ENCODE measurements at places on chromosomes 13 and 19.

- peak; percentile 66 for DNase-seq
- peak overlapping the region; percentile 77 for H3K27ac ChIP-seq
- H3K27me3 ChIP-seq, result peaks cover 10% of the 10 kb centered on the region
- H3K36me3 ChIP-seq, result no peaks in the 10 kb centered on the region
- peak overlapping the region; percentile 84 for H3K4me3 ChIP-seq
Measured at GRCh38 chr19:45882652-45883585, 3.0 kb downstream of the IRF2BP1 start.

GRCh38 chr13:29702912-29703351, 107.4 kb upstream of the SLC7A1 start:
- DNase-seq, result no peak
- H3K4me1 ChIP-seq, result no peaks in the 10 kb centered on the region
- no peaks in the 10 kb centered on the region for H3K36me3 ChIP-seq
- no peak overlapping the region for H3K4me3 ChIP-seq
- H3K27ac ChIP-seq, result peak overlapping the region; percentile 5

- no peaks in the 10 kb centered on the region for H3K36me3 ChIP-seq
- no peak overlapping the region for H3K4me3 ChIP-seq
- no peak for DNase-seq
- H3K27me3 ChIP-seq, result peaks cover 27% of the 10 kb centered on the region
Measured at GRCh38 chr13:110332750-110333149, 25.7 kb downstream of the COL4A2 start.

DNA sequence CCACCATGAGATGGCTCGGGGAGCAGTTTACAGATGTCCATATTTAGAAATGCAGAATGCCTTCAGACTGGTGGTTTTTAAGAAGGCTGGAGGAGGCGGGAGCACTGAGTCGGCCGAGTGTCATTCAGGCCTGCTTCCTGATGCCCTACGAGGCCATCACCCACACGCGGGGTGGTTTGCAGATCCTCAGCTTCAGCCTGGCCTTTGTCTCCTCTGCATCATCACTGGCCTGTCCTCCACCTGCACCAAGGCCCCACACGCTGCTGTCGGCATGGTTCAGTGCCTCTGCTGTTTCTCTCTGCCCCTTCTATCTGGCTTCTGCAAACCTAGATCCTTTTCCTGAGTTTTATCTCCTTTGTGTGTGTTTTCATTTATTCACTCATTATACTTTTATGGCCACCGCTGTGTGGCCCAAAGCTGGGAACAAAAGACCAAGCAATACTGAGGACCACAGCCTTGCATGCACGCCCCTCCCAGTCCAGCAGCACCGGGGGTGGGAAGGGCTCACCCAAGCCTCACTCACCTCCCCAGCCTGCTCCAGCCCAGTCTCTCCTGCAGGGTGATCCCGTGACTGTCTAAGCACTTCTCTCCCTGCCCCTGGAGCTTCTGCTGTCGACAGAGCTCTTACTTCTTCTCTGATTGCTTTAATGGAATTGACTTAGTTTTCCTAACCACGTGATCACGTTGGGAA, 240.8 kb downstream of the TEX29 start:
- DNase-seq, result no peak
- peaks cover 2% of the 10 kb centered on the region for H3K27me3 ChIP-seq
- H3K4me3 ChIP-seq, result no peak overlapping the region
- H3K4me1 ChIP-seq, result peaks cover 5% of the 10 kb centered on the region
- H3K27ac ChIP-seq, result no peak overlapping the region

GRCh38 chr13:44368599-44369368, 4.8 kb upstream of the SERP2 start:
- H3K27ac ChIP-seq, result no peak overlapping the region
- peaks cover 11% of the 10 kb centered on the region for H3K4me1 ChIP-seq
- no peak for DNase-seq
- peaks cover 8% of the 10 kb centered on the region for H3K27me3 ChIP-seq
- no peak overlapping the region for H3K4me3 ChIP-seq

- no peak overlapping the region for H3K4me3 ChIP-seq
- no peaks in the 10 kb centered on the region for H3K27me3 ChIP-seq
- no peak overlapping the region for H3K27ac ChIP-seq
- no peak for DNase-seq
- H3K4me1 ChIP-seq, result peaks cover 26% of the 10 kb centered on the region
Measured at GRCh38 chr13:31213651-31214289, 14.0 kb downstream of the B3GLCT start.

- peak overlapping the region; percentile 96 for H3K27ac ChIP-seq
- no peak for DNase-seq
- H3K27me3 ChIP-seq, result no peaks in the 10 kb centered on the region
- peak overlapping the region; percentile 95 for H3K4me3 ChIP-seq
- H3K36me3 ChIP-seq, result peaks cover 17% of the 10 kb centered on the region
Measured at GRCh38 chr19:40442328-40443130, 1.6 kb downstream of the SERTAD3 start.

DNA sequence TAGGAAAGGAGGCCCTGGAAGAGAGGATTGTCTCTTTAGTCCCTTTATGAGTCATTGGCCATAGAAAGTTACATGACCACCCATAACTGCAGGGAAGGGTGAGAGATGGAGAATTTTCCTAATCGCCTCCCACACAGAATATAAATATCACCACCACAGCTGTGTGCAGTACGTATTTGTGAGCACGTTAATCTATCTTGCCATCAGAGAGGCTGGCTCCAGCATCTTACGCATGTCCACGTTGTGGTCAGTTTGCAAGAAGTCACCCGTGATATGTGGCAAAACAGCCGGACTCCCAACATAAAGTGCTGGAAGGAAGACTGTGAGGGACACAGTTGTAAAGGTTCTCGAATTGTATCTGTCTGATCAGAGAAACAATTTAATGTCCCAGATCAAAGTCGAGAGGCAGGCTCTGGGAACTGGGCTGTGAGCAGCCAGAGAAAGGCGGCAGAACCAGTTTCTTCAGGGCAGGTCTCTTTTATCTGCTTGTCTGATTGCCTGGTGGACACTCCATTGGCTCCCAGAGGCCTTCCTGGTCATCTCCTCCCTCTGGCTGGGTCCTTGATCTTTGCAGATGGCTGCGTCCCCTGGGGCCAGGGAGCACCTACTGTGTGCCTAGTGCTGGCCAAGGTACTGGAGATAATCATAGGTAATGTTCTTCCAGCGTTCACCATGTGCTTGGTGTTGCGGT, 74.9 kb downstream of the SIPA1L3 start:
- no peak overlapping the region for H3K4me3 ChIP-seq
- H3K27ac ChIP-seq, result no peak overlapping the region
- no peaks in the 10 kb centered on the region for H3K36me3 ChIP-seq
- no peaks in the 10 kb centered on the region for H3K27me3 ChIP-seq

- H3K4me3 ChIP-seq, result no peak overlapping the region
- no peaks in the 10 kb centered on the region for H3K27me3 ChIP-seq
- DNase-seq, result no peak
- H3K27ac ChIP-seq, result no peak overlapping the region
Measured at GRCh38 chr13:111241862-111242261, 78.6 kb upstream of the TEX29 start.

- H3K4me1 ChIP-seq, result no peaks in the 10 kb centered on the region
- H3K27me3 ChIP-seq, result no peaks in the 10 kb centered on the region
- no peaks in the 10 kb centered on the region for H3K36me3 ChIP-seq
- DNase-seq, result no peak
- no peak overlapping the region for H3K27ac ChIP-seq
Measured at GRCh38 chr13:49836516-49836915, 44.0 kb upstream of the KPNA3 start.

GRCh38 chr19:35039881-35040825, 1.4 kb upstream of the HPN start:
- peaks cover 46% of the 10 kb centered on the region for H3K4me1 ChIP-seq
- H3K27me3 ChIP-seq, result peaks cover 6% of the 10 kb centered on the region
- H3K36me3 ChIP-seq, result no peaks in the 10 kb centered on the region
- peak overlapping the region; percentile 40 for H3K27ac ChIP-seq
- no peak for DNase-seq

DNA sequence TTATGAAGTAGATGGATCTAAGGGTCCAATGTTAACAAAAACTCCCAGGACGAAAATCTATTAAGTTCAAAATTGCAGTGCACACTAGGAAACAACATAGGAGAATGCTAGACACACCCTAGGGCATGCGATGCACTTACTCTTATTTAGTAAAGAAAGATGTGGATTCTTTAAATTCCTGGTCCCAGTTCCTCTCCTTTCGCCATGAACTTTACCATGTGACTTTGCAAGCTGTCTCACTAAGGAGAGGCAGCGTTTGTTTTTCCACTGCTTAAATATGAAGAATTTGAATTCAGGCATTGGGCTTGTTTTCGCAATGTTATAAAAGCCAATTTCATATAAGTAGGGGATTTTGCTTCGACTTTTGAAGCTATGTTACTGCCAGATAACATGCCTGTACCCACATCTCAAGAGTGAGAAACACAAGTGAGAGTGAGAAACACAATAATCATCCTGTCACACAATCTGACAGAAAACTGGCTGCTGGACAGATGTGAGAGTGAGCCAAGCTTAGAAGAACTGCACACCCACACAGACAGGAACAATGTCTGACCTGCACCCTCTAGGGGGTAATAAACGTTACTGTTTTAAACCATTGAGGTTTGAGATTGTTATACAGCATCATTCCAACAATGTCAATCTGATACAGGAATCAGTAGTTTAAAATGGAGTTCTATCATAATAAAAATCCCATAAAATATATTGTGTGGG, 1308.4 kb downstream of the SLITRK5 start:
- H3K27me3 ChIP-seq, result no peaks in the 10 kb centered on the region
- no peaks in the 10 kb centered on the region for H3K36me3 ChIP-seq
- DNase-seq, result peak; percentile 41
- no peak overlapping the region for H3K27ac ChIP-seq

DNA sequence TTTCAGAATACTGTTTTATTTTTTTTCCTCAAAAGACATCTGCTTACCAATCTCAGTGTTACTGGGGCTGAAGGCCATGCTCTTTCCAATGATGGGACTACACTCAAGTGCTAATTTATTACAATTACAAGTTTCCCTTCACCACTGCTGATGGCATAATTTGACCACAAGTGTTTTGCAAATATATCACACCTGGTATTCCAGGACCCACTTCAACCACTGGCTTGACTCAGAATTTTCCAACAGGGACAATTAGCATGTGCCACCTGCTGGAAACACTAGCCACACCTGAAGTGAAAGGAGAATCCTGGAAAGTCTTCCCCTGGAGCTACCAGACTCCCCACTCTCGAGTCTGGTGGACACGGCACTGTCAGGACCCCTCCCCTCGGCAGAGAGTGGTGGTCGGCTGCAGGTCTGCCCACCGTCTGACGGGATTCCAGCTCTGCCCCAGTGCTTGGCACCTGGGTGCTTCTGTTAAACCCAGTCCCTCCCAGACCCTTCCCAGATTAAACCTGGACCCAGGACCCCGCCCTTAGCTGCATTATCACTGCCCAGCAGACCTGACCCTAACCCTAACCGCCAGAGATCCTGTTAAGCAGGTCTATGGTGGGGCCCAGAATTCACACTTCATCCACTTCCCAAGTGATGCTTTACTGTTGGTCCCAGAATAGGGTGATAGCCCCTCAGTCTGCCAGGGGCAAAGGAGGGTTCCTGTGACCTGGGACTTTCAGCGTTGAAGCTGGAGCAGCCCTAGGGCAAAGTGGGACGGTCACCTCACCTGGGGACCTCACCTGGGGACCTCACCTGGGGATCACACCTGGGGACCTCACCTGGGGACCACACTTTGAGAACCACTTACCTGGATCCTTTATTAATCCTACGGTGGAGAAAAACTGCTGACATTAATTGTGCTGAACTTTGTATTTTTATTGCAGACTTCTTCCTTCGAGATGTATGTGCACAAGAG, 17.6 kb upstream of the RASA3 start:
- peak overlapping the region; percentile 97 for H3K27ac ChIP-seq
- H3K4me3 ChIP-seq, result peak overlapping the region; percentile 84
- DNase-seq, result no peak
- no peaks in the 10 kb centered on the region for H3K27me3 ChIP-seq
- peaks cover 2% of the 10 kb centered on the region for H3K36me3 ChIP-seq
- peaks cover 91% of the 10 kb centered on the region for H3K4me1 ChIP-seq

DNA sequence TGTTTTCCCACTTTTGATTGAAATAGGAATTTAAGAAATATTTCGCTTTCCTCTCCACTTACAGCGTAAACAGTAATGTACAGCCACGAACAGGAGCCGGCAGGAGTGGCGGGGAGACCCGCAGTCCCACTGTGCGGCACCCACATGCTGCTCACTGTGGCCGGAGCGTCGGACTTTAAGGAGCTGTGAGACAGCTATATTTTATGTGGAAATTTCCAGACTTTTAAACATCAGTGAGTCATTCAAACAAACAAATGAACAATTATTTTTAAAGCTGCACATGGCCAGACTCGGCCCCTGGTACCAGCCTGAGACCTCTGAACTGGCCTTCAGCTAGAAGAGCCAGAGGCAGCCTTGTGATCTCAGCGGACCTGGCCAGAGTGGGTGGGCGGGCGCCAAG, 52.5 kb downstream of the CRYL1 start:
- peak overlapping the region; percentile 98 for H3K27ac ChIP-seq
- no peaks in the 10 kb centered on the region for H3K27me3 ChIP-seq
- H3K4me3 ChIP-seq, result no peak overlapping the region
- H3K36me3 ChIP-seq, result peaks cover 2% of the 10 kb centered on the region
- DNase-seq, result no peak

GRCh38 chr13:79631051-79631659, 150.2 kb downstream of the NDFIP2 start:
- no peak overlapping the region for H3K4me3 ChIP-seq
- H3K27me3 ChIP-seq, result peaks cover 21% of the 10 kb centered on the region
- H3K36me3 ChIP-seq, result no peaks in the 10 kb centered on the region
- DNase-seq, result no peak

DNA sequence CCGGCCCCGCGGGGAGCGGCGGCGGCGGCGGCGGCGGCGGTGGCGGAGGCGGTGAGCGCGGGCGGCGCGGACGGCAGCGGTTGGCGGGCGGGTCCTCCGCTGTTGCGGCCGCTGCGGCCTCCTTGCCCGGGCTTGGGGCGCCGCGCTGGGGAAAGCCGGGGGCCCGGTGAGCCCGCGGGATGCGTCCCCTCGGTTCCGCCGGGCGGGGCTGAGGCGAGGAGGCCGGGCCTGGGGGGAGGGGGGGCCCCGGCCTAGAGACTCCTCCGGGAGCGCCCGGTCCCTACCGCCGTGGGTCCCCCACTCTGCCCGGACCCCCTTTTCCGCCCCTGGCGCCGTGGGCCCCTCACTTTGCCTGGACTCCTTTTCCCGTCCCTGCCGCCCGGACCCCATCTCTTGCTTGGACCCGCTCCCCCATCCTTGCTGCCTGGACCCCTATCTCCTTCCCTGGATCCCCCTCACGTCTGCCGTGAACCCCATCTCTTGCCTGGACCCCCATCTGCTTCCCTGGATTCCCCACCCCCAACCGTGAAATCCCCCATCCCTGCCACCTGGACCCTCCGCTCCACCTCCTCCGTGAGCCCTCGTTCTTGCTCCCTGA, 28.6 kb upstream of the NDUFS7 start:
- H3K4me1 ChIP-seq, result peaks cover 11% of the 10 kb centered on the region
- H3K27ac ChIP-seq, result peak overlapping the region; percentile 73
- H3K27me3 ChIP-seq, result no peaks in the 10 kb centered on the region
- no peak for DNase-seq
- peak overlapping the region; percentile 87 for H3K4me3 ChIP-seq

- DNase-seq, result no peak
- H3K27ac ChIP-seq, result no peak overlapping the region
- peaks cover 14% of the 10 kb centered on the region for H3K27me3 ChIP-seq
- no peak overlapping the region for H3K4me3 ChIP-seq
- no peaks in the 10 kb centered on the region for H3K36me3 ChIP-seq
- peaks cover 4% of the 10 kb centered on the region for H3K4me1 ChIP-seq
Measured at GRCh38 chr13:23992781-23993679, 95.7 kb upstream of the C1QTNF9B start.

Data from naive thymus-derived CD8-positive, alpha-beta T cell (primary cell).